SIG-M5 (cell line): ENCODE measurements at places on chromosomes 16 and 17.

GRCh38 chr17:80474961-80475909 lies 1.2 kb downstream of the NPTX1 start:
- no peak for DNase-seq

DNA sequence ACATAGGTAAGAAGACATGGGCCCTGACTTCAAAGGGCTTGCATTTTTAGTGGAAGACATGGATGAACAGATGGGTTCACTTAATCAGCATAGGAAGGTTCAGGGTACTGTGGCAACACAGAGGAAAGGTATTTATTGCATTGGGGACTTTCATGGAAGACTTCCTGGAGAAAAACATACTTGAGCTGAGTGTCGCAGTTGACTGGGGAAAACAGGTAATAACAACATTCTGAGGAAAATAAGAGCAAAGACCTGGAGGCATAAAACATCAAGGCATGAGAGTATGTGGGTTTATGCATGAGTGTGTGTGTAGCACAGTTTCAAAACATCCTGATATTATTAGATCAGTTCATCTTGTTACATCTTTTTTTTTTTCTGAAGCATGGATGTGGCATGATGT lies 82.7 kb downstream of the MAP2K6 start:
- DNase-seq: no peak

DNA sequence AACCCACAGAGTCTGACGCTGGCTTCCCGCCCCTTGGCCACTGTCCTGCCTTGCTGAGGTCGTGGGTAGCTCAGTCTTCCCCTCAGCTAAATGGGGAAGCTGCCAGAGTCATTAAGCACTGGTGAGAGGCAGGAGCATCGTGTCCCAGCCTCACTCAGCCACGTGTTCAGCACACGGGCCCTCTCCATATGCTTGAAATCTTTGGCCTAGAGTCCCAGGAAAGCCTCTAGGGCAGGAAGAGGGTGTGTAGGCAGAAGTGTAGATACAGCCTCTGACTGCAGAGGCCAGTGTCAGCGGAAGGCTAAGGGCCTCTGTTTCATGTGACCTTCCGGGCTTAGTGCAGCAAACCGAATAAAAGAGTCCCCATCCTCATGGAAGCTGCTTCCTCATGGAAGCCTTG lies 4.1 kb downstream of the DHODH start:
- no peak for DNase-seq

- no peak for DNase-seq
Measured at GRCh38 chr16:59881376-59881775, 1147.3 kb upstream of the GOT2 start.
